Iris pigment epithelial cell (primary cell): ENCODE measurements at places on chromosomes 1 and 21.

DNA sequence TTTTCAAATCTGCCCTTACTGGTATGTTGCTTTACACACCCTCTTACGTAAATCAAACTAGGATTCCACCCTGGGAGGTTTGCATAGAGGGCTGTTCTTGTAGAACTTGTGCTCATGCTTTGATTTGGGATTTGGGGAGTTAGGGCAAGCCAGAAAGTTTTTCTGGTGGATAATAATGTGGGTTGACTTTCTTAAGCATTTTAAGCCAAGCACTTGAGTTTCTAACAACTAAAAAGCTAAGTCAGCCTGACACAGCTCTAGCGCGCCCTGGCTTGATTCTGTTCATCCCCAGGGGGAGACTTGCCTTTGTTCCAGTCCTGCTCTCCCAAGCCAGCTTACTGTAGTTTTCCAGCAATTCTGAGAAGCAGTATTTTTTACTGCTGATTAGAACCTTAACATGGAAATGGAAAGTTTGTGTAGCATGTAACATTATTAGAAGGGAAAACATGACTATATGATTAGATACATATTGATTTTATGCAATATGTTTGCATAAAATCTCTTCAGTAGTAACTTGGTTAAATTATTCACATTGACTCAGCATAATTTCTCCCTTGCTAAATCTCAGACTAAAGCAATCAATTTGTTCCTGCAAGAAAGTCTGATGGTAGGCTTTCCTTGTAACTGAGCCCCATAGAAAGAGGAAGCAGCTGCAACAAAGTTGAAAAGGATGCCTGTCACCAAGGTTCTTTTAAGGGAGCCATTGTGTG lies 11.0 kb upstream of the PGD start:
- peak; percentile 94 for DNase-seq

DNA sequence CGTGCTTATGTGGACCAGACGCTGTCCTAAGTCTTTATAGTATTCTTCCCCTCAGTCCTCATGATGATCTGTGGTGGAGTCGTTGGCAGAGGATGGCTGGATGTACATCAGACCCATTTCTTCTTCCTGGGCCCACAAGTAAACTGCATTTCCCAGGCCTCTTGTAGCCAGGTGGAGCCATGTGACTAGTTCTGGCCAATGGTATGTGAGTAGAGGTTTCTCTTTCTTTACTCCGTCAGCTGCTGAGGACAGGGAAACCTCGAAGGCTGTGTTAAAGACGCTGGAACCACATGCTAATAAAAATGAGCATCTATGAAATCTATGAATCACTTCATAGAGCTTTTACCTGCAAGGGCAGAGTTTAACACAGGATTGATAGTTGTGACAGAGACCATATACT lies 18.7 kb upstream of the ZNF362 start:
- DNase-seq, result no peak

DNA sequence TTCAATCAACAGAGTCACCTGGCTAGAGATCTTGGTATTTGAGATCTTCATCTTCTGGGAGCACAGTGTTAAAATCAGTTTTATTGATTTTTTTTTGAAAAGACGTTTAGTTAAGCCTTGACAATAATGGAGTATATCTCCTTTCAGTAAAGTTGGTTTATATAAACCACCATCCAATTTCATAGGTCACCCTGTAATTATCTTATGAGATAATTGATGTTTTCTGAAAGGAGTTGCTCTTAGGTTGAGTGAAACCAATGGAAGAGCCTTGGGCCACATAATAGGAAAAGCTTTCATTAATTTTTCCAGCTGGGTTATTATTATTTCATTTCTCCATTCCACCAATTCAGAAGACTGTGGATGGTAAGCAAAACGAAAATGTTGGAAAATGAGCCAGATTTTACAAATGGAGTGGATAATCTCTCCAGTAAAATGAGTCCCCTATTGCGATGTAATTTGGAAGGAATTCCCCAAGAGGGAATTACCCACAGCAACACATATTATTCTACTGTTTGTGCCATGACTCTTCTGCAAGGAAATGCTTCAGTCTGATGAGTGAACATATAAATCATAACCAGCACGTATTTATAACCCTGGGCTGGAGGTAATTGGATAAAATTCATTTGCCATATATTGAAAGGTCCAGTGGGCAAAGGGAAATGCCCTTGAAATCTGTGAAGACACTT lies 46.2 kb upstream of the TINAGL1 start:
- peak; percentile 41 for DNase-seq

- DNase-seq, result no peak
Measured at GRCh38 chr1:61334718-61335589, 252.6 kb downstream of the NFIA start.

DNA sequence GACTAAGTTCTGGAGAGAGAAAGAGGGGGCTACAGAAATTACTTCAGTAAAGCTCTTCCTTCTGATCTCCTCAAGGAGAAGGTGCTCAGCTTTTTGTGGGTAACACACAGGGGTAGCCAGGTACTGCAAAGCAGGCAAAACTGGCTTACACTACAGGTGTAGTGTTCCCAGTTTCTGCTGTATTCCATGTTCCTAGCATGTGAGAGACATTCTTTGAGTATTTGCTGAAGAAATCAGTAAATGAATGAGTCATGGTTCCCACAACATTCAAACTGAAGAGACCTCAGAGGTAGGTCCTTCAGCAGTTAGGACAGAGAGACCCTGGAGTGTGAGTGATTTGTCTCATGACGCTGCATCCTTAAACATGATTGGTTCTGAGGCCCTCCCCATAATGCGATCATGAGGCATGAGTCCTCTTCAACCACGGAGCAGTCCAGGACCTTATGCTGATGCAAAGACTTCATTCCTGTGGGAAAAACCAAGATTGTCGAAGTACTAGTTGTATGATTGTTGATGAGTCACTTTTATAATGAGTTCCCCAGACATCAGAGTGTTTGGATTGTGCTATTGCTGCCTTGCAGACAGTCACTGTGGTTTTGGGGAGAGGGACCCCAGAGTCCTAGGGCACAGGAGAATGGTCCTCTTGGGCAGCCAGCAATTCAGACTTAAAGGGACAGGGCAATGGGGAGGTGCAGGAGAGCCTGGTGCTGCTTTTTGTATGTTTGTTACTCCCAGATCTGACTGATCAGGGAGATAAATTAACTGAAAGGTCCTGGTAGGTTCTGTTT lies 2.7 kb upstream of the OR10J4 start:
- peak; percentile 91 for DNase-seq

- no peak for DNase-seq
Measured at GRCh38 chr1:106494646-106495045, 561.8 kb upstream of the PRMT6 start.

- DNase-seq, result no peak
Measured at GRCh38 chr1:93591676-93592550, 89.7 kb downstream of the BCAR3 start.

DNA sequence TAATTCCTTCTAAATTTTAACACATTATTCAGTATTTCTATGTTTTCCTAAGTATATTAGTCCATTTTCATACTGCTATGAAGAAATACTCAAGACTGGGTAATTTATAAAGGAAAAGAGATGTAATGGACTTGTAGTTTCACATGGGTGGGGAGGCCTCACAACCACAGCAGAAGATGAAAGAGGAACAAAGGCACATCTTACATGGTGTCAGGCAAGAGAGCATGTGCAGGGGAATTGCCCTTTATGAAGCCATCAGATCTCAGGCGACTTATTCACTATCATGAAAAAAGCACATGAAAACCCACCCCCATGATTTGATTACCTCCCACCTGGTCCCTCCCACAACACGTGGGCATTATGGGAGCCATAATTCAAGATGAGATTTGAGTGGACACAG lies 15.6 kb downstream of the GBP5 start:
- DNase-seq, result no peak

GRCh38 chr21:46498335-46499050 lies 39.8 kb downstream of the DIP2A start:
- peak; percentile 24 for DNase-seq

DNA sequence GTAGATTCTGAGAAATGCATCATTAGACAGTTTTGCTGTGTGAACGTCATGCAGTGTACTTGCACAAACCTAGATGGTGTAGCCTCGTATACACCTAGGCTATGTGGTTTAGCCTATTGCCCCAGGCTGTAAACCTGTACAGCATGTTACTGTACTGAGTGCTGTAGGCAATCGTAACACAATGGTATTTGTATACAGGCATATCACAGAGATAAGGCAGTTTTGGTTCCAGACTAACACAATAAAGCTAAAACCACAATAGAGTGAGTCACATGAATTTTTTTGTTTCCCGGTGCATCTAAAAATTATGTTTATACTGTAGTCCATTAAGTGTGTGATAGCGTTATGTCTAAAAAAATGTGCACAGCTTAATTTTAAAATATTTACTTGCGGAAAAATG lies 6.9 kb downstream of the IL10RB start:
- no peak for DNase-seq

GRCh38 chr1:64861611-64862010 lies 104.7 kb downstream of the JAK1 start:
- peak; percentile 23 for DNase-seq

DNA sequence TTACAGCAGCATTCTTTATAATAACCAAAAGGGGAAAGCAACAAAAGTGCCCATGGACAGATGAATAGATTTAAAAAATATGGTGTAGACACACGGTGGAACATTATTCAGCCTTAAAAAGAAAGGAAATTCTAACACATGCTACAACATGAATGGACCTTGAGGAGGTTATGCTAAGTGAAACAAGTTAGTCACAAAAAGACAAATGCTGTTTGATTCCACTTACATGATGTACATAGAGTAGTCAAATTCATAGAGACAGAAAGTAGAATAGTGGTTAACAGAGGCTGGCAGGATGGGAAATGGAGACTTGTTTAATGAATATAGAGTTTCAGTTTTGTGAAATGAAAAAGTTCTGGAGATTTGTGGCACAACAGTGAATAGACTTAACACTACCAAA lies 151.4 kb downstream of the CYYR1 start:
- DNase-seq, result no peak

DNA sequence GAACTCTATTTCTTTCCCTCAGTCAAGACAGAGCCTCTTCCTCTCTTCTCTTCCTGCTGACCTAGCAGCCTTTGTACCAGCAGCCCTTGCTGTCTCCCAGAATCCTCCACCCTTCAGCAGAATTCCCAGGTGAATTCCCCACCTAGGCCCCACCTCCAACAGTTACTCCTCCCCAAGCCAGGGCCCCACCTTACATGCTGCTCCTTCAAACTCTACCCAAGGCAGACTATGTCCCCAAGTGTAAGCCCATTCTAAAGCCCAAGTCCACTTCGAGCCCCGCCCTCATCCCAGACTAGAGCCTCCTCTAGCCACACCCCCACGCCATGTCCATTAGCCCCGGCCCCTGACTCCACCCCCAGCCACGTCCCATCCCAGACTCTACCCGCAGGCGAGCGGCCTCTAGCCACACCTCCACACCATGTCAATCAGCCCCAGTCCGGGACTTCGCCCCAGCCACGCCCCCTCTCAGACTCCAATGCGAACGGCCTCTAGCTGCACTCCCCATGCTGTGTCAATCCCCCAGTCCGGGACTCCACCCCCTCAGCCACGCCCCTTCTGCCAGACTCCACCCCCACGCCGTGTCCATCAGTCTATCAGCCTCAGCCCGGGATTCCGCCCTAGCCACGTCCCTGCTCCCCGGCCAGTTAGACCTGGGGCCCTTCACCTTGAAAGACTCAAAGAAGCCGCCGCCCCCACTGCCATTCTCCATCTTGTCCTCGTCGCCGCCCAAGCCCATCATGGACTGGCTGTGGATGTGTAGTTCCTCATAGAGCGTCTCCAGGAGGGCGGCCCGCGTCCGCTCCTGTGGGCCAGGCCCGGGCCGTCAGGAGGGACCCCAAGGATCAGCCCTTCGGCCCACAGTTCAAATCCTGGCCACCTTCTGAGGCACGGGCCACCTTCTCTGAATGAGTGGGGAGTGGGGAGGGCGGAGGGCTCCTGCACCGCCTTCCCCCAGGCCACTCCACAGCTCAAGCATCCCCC lies 61.3 kb downstream of the RAP1GAP start:
- peak; percentile 92 for DNase-seq

DNA sequence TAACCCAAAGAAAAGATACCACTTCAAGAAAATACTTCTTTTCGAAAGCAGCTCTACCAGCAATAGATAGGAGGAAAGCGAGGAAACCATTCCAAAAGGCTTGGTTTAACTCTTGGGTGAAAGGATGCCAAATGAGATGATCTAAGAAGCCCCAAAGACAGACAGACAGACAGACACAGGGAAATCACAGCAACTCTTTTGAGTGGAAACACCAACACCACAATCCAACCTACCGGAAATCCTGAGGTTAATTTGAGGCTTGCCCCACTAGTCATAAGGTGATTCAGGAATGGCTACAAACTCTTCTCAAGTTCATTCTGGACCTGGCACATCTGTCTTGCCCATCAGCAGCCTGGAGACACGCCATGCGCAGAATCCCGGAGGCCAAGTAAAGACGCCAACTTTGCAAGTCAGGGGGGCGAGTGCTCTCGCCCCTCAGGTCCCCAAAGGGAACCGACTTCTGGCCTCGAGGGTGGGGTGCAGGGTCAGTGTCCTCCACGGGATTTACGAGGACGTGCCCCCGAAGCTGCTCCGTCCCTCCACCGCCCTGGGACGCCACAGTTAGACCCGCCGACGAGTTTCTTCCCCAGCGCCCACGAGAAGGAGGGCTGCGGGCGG lies 778 bp downstream of the EVI5 start:
- DNase-seq, result peak; percentile 76

GRCh38 chr1:70465911-70466310 lies 54.8 kb downstream of the CTH start:
- no peak for DNase-seq

DNA sequence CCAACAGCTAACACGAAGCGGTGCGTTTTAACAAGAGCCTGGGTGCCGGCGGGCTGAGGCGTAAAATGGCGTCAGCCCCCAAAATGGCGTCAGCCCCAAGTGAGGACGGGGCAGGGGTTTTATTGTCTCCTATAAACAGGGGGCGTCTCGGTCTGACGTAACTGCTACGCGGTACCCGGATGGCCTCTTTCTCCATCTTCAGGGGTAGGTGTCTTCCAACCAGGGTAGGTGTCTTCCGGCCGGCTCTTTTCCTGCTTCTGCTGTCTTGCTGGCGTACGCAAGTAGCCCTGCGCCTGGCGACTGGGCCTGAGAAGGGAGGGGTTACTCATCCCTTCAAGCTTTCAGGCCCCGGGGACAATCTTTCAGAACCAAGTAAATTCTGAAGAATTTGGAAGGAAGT lies 45.3 kb downstream of the LGR6 start:
- DNase-seq, result no peak

DNA sequence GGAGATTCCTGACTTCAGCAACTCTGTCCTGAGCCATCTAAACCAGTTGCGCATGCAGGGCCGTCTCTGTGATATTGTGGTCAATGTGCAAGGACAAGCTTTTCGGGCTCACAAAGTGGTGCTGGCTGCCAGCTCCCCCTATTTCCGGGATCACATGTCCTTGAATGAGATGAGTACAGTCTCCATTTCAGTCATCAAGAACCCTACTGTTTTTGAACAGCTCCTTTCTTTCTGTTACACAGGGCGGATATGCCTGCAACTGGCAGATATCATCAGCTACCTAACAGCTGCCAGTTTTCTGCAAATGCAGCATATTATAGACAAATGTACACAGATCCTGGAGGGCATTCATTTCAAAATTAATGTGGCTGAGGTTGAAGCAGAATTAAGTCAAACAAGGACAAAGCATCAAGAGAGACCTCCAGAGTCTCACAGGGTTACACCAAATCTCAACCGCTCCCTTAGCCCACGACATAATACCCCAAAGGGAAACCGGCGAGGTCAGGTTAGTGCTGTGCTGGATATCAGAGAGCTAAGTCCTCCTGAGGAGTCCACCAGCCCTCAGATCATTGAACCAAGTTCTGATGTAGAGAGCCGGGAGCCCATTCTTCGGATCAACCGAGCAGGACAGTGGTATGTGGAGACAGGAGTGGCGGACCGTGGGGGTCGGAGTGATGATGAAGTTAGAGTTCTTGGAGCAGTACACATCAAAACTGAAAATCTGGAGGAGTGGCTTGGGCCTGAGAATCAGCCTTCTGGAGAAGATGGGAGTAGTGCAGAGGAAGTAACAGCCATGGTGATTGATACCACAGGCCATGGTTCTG lies 2.3 kb downstream of the ZBTB37 start:
- no peak for DNase-seq
